ENCODE measurements at places on chromosomes 3 and 15.

DNA sequence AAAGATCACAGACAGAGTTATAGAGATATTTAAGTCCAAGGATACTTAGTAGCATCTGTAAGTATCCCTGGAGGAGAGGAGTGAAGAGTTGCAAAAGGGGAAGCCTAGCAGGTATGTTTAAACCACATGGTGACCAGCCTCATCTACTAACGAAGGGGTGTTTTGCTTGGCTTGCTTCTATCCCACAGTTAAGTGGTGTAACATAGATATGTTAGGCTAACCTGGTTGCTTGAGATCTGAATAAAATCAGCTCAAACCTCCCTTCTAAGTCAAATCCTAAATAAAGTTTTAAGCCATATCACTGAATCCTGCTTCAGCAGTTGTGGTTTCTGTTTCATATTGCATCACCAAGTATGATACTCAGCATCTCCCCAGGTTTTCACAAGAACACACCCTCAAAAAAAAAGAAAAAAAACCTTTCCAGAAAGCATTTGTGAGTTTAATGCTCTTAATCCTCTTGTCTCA lies 880.2 kb downstream of the ROBO1 start:
- DNase-seq = no peak

DNA sequence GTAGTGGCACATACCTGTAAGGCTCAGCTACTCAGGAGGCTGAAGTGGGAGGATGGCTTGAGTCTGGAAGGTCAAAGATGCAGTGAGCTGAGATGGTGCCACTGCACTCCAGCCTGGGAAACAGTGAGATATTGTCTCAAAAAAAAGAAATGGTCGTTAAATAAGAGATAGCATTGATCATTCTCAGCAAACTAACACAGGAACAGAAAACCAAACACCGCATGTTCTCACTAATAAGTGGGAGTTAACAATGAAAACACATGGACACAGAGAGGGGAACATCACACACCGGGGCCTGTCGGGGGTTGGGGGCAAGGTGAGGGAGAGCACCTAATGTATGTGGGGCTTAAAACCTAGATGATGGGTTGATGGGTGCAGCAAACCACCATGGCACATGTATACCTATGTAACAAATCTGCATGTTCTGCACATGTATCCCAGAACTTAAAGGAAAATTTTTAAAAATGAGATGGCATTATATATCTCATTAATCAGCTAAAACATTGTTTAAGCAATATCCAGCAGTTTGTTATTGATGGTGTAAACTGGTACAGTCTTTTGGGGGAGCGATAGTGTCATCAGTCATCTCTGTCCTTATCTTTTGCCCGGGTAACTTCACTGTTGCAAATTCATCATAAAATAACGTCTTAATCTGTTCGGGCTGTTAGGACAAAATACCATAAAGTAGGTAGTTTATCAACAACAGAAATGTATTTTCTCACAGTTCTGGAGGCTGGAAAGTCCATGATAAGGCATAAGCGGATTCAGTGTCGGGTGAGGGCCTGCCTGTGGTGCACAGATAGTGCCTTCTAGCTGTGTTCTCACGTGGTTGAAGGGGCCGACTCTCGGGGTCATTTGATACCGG lies 1.7 kb upstream of the MAN2A2 start:
- DNase-seq = no peak

- DNase-seq = no peak
Observed at GRCh38 chr3:171690281-171690680, 120.0 kb downstream of the PLD1 start.

DNA sequence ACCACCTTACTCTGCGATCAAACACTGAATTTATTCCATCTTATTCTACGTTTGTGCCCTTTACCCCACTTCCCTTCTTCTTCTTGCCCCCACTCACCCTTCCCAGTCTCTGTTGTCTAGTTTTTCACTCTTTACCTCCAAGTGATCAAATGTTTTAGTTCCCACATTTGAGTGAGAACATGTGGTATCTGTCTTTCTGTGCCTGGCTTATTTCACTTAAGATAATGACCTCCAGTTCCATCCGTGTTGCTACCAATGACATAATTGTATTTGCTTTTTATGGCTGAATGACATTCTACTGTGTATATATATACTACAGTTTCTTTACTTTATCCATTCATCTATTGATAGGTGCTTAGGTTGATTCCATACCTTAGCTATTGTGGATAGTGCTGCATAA lies 78.8 kb downstream of the PDCD6IP start:
- no peak for DNase-seq

Data from upper lobe of left lung (tissue), 6 donors.